Osteocyte (in vitro differentiated cells): ENCODE measurements at places on chromosomes 6 and 20. TPM values are rescaled to one million over a fixed set of nuclear protein-coding genes. Genes with fewer than 3 reads are reported as not detected.

DNA sequence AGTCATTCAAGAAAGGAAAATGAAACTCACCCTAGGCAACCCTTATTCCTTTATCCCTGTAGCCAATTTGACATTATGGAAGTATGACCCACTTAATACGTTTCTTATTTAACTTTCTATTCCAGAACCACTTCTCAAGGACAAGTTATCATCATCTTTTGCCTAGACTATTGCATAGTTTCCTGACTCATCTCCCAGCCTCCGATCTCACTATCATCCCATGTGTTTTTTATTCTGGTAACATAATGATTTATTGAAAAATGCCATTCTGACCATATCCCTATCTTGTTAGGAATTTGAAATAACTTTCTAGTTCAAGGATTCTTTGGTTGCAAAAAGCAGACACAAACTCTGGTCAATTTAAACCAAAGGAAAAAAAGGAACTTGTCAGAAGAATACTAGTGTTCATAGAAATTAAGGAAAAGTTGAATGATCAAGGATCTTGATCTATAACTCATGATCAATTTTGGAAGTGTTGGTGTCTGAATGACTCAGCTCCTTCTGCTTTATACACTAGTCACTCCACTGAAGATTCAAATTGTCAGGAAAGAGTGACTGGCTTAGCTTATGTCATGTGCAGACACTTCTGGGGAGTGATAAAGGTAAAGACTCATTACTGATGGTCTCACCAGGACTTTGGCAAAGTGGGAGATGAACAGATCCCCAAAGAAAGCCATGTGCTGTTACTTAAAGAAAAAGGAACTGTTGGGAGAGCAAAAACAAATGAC, 8.5 kb upstream of the TINAG start:
- no peak for DNase-seq
- H3K36me3 ChIP-seq, result no peaks in the 10 kb centered on the region
- H3K27ac ChIP-seq, result no peak overlapping the region

- peaks cover 62% of the 10 kb centered on the region for H3K4me1 ChIP-seq
- no peak overlapping the region for H3K4me3 ChIP-seq
- no peak for DNase-seq
- H3K27me3 ChIP-seq, result no peaks in the 10 kb centered on the region
- no peak overlapping the region for H3K27ac ChIP-seq
- no peaks in the 10 kb centered on the region for H3K36me3 ChIP-seq
These were observed 5.1 kb downstream of the LAMA5 start for GRCh38 chr20:62361799-62362589.

DNA sequence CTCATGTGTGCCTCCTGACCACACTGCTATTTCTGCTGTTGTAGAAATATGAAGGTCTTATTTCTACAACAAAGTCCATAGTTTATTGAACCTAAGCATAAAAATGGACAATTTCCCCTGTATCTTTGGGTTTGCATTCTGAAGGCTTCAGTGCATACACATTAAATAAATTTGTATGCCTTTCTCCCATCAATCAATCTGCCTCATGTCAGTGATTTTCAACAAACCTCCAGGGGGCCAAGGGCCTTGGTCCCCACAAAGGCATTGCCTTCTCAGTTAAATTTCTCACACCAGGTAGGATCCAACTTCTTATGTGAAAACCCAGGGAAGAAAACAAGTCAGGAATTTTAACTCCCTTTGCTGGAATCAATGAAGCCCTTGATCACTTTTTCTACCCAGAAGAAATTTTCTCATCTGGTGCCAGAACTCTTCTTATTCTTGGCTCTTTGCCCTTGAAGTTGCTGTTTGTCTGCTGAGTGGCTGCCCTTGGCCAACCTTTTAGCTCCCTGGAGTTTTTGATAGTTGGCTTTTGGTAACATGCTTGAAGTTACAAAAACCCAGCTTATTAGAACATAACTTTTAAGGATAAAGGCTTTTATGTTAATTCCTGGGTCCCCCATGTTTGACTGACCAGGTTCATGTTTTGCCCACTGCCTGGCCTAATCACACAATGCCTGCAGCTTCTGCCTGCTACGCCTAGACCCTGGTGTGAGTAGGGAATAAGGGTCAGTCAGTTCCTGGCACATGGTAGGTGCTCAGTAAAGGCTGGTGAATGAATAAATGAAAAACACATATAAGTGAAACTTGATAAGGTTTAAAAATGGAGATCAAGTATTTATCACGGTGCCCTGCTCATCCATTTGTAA, 37.0 kb downstream of the SHLD1 start:
- H3K4me1 ChIP-seq, result peaks cover 21% of the 10 kb centered on the region
- DNase-seq, result no peak
- H3K4me3 ChIP-seq, result no peak overlapping the region
- H3K36me3 ChIP-seq, result no peaks in the 10 kb centered on the region
- no peaks in the 10 kb centered on the region for H3K27me3 ChIP-seq

Gene NEDD9
- 8.8 and 10.3 TPM in 2 replicates for total RNA-seq

Gene KCNQ2
- total RNA-seq, result not detected in 2 replicates

GRCh38 chr6:25462235-25462897, 183.2 kb downstream of the CARMIL1 start:
- H3K4me3 ChIP-seq, result no peak overlapping the region
- DNase-seq, result no peak
- H3K4me1 ChIP-seq, result peaks cover 6% of the 10 kb centered on the region
- H3K27me3 ChIP-seq, result no peaks in the 10 kb centered on the region
- H3K36me3 ChIP-seq, result peaks cover 4% of the 10 kb centered on the region
- no peak overlapping the region for H3K27ac ChIP-seq
